ENCODE measurements at places on chromosomes 4 and X. TPM values are rescaled to one million over a fixed set of nuclear protein-coding genes. Genes with fewer than 3 reads are reported as not detected.

SPANXA1 gene
- total RNA-seq: not detected

P2RY4 gene
- 0.69 TPM for total RNA-seq

ZAR1 gene
- not detected for total RNA-seq

- H3K36me3 ChIP-seq: no peaks in the 10 kb centered on the region
- H3K4me1 ChIP-seq: peaks cover 8% of the 10 kb centered on the region
- no peak for DNase-seq
- no peak overlapping the region for H3K27ac ChIP-seq
- H3K27me3 ChIP-seq: no peaks in the 10 kb centered on the region
Observed at GRCh38 chr4:176438401-176438800, 118.6 kb downstream of the SPCS3 start.

GRCh38 chrX:10697616-10698317, 77.4 kb upstream of the MID1 start:
- H3K4me3 ChIP-seq: no peak overlapping the region
- no peak overlapping the region for H3K27ac ChIP-seq
- peaks cover 12% of the 10 kb centered on the region for H3K27me3 ChIP-seq
- no peaks in the 10 kb centered on the region for H3K4me1 ChIP-seq
- H3K36me3 ChIP-seq: no peaks in the 10 kb centered on the region

GRCh38 chr4:3417448-3417847, 24.3 kb upstream of the HGFAC start:
- no peak overlapping the region for H3K4me3 ChIP-seq
- H3K36me3 ChIP-seq: no peaks in the 10 kb centered on the region
- H3K27me3 ChIP-seq: no peaks in the 10 kb centered on the region
- no peaks in the 10 kb centered on the region for H3K4me1 ChIP-seq
- H3K27ac ChIP-seq: no peak overlapping the region

DNA sequence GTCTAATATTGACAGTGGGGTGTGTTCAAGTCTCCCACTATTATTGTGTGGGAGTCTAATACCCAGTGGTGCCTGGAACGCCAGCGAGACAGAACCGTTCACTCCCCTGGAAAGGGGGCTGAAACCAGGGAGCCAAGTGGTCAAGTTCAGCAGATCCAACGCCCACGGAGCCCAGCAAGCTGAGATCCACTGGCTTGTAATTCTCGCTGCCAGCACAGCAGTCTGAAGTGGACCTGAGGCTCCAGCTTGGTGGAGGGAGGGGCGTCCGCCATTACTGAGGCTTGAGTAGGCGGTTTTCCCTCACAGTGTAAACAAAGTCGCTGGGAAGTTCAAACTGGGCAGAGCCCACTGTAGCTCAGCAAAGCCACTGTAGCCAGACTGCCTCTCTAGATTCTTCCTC, 407.3 kb downstream of the DMD start:
- H3K4me1 ChIP-seq: no peaks in the 10 kb centered on the region
- no peak overlapping the region for H3K4me3 ChIP-seq
- no peak overlapping the region for H3K27ac ChIP-seq
- no peaks in the 10 kb centered on the region for H3K36me3 ChIP-seq
- no peak for DNase-seq

GRCh38 chrX:119885554-119886428, 9.9 kb upstream of the AKAP14 start:
- H3K27me3 ChIP-seq: peaks cover 6% of the 10 kb centered on the region
- H3K4me3 ChIP-seq: peak overlapping the region; percentile 69
- peak; percentile 18 for DNase-seq
- H3K27ac ChIP-seq: no peak overlapping the region
- no peaks in the 10 kb centered on the region for H3K36me3 ChIP-seq

- no peaks in the 10 kb centered on the region for H3K4me1 ChIP-seq
- DNase-seq: no peak
- no peaks in the 10 kb centered on the region for H3K27me3 ChIP-seq
- H3K27ac ChIP-seq: no peak overlapping the region
- no peaks in the 10 kb centered on the region for H3K36me3 ChIP-seq
Observed at GRCh38 chr4:23959396-23960148, 69.7 kb upstream of the PPARGC1A start.

DNA sequence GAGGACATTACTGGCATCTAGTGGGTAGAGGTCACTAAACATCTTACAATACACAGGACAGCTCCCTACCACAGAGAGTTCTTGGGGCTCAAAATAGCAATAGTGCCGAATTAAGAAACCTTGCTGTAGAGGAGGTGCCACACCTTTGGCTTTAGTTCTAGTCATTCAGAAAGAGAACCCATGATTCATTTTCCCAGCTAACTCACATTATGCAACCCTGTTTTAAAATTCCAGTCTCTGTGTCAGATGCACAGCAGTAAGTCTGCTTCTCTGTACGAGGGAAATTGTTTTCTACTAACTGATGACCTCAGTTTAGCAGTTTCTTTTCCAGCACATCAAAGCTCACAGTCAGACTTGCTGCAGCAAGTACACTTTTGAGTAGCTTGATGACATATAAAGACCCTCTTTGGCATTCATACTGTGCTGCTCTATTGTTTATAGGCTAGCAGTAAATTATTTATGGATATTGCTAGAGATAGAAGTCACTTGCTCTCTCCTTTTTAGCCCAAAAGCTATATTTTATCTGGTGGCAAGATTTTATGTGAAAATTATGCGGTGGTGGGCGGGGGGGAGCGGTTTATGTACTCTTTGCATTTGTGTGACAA, 487.8 kb upstream of the MAGEB18 start:
- H3K36me3 ChIP-seq: peaks cover 1% of the 10 kb centered on the region
- no peaks in the 10 kb centered on the region for H3K27me3 ChIP-seq
- no peak overlapping the region for H3K27ac ChIP-seq
- DNase-seq: no peak
- H3K4me1 ChIP-seq: no peaks in the 10 kb centered on the region

- H3K27ac ChIP-seq: no peak overlapping the region
- H3K4me1 ChIP-seq: peaks cover 28% of the 10 kb centered on the region
- no peaks in the 10 kb centered on the region for H3K27me3 ChIP-seq
- DNase-seq: no peak
Observed at GRCh38 chr4:55902677-55903076, 46.1 kb upstream of the CEP135 start.

DNA sequence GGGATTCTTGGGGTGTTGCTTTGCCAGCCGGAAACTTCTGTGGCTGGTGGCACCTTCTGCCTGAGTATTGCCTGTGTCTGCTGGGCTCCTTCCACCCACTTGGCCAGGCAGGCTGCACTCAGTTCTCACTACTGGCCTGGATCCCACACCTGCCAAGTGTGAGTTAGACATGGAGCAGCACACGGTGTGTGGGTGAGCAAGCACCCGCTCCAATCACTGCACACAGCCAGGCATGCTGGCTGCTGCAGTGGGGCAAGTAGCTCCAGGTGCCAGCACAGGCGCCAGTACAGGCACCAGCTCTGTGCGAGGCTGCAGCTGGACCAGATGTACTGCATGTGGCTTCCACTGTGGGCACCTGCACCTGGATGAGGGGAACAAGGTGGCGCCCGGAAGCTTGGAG, 23.9 kb downstream of the DCUN1D4 start:
- no peaks in the 10 kb centered on the region for H3K27me3 ChIP-seq
- DNase-seq: no peak
- no peak overlapping the region for H3K27ac ChIP-seq
- peaks cover 4% of the 10 kb centered on the region for H3K36me3 ChIP-seq
- H3K4me3 ChIP-seq: no peak overlapping the region

GRCh38 chr4:109699553-109700225, 3.6 kb downstream of the CASP6 start:
- H3K4me1 ChIP-seq: peaks cover 43% of the 10 kb centered on the region
- H3K36me3 ChIP-seq: peaks cover 9% of the 10 kb centered on the region
- no peak overlapping the region for H3K27ac ChIP-seq
- DNase-seq: no peak

ARHGAP4 gene
- total RNA-seq: 158 TPM

- H3K4me3 ChIP-seq: no peak overlapping the region
- H3K27me3 ChIP-seq: no peaks in the 10 kb centered on the region
- H3K27ac ChIP-seq: no peak overlapping the region
- H3K4me1 ChIP-seq: no peaks in the 10 kb centered on the region
- DNase-seq: no peak
Observed at GRCh38 chrX:31429915-31430314, 358.1 kb upstream of the FTHL17 start.

GRCh38 chrX:134453631-134454030, 6.3 kb upstream of the HPRT1 start:
- no peak overlapping the region for H3K27ac ChIP-seq
- no peak for DNase-seq
- no peak overlapping the region for H3K4me3 ChIP-seq
